ENCODE measurements at places on chromosomes 16 and 17.

DNA sequence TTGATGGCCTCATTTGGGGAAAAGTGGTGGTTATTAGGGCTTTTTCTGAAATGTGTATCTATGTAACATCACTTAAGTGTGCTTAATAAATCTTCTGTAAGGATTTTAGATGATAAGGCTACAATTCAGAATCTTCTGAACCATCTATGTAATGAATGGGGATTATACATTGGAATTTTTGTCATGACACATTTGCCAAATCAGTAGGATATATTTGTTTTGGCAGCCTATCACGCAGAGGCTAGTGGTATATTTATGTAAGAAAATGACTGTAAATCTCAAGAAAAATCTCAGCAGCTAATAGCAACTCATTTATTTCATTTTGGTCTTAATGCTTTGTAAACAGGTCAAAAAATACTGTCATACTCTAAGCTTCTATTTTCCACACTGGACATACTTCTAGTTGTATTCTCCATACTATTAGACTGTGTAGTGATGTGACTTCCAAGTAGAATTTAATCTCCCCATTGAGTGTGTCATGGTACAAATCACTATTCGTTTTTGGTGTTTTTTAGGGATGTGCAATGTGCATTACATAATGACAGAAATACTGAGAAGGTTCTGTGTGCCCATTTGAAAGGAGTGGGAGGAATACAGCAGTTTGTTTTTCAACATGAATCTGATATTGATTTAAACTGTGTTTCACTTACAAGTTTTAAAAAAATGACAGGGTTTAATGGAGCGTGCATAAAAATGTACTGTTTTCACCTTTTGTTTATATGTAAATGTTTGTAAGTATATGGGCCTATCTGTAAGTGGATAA is 29.2 kb downstream of the CLUH start:
- DNase-seq, result no peak

DNA sequence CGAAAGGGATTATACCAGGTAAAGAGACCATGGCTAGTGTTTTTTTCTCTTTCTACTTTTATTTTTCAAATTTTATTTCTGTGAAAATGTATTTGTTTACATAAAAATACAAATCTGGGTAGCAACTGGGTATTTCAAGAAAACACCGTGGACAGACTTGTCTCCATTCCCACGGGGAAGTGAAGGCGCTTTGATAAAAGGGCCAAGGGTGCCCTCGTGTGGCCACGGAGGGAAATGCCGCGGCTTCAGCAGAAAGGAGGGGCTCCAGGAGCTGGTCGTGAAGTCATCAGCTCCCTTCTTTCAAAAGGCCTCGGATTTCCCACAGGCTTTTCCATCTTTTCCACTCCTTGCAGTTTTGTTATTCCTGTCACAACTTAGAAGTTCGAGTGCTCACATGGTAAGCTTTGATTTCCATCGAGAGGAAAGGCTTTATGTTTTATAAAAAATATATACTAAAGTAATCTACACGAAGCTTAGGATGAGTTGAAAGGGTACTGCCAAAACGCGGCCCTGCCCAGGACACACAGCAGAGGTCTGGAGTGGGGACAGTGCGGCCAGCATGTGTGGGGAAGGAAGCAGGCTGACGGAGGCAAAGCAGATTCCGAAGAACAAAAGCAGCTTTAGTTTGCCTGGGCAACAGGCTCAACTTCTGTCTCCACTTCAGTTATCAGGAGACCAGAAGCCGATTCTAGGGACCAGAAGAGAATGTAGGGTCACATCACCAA is 15.3 kb upstream of the MNT start:
- peak; percentile 94 for DNase-seq

- no peak for DNase-seq
These were observed 48.8 kb downstream of the DNAH3 start for GRCh38 chr16:21101631-21102420.

- DNase-seq, result no peak
These were observed 18.2 kb downstream of the RBFOX1 start for GRCh38 chr16:7350806-7351205.

DNA sequence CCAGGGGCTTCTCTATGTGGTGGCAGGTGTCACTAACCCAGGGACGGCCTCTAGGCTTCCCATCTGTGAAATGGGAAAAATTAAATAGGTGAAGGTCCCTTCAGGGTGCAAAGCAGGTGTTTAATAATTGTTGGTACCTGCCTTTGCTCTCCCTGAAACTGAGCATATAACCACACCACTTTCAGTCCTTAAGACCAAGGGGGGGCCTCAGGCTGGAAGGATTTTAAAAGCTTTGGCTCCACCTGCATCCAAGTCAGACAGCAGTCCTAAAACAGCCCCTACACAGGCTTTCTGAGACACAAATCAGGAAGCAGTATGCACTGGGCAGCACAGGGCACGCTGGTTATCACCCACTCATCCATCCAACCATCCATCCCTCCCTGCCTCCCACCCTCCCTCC is 55.0 kb downstream of the TK2 start:
- no peak for DNase-seq

DNA sequence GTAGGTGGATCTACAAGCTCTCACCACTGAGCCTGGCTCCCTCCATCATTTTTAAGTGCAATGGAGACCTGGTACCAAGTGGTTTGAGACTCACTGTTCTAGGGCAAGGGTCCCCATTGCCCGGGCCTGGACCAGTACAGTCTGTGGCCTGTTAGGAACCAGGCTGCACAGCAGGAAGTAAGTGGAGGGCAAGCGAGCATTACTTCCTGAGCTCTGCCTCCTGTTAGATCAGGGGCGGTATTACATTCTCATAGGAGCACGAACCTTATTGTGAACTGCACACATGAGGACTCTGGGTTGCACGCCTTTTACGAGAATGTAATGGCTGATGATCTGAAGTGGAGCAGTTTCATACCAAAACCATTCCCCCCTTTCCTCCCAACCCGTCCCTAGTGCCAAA is 6.8 kb upstream of the ZNF594 start:
- DNase-seq, result no peak

GRCh38 chr16:49610983-49611382 is 237.4 kb downstream of the C16orf78 start:
- DNase-seq, result no peak

GRCh38 chr16:79599256-79599836 is 1.2 kb downstream of the MAF start:
- no peak for DNase-seq

- DNase-seq, result no peak
These were observed 33.4 kb downstream of the TMEM92 start for GRCh38 chr17:50307654-50308053.

DNA sequence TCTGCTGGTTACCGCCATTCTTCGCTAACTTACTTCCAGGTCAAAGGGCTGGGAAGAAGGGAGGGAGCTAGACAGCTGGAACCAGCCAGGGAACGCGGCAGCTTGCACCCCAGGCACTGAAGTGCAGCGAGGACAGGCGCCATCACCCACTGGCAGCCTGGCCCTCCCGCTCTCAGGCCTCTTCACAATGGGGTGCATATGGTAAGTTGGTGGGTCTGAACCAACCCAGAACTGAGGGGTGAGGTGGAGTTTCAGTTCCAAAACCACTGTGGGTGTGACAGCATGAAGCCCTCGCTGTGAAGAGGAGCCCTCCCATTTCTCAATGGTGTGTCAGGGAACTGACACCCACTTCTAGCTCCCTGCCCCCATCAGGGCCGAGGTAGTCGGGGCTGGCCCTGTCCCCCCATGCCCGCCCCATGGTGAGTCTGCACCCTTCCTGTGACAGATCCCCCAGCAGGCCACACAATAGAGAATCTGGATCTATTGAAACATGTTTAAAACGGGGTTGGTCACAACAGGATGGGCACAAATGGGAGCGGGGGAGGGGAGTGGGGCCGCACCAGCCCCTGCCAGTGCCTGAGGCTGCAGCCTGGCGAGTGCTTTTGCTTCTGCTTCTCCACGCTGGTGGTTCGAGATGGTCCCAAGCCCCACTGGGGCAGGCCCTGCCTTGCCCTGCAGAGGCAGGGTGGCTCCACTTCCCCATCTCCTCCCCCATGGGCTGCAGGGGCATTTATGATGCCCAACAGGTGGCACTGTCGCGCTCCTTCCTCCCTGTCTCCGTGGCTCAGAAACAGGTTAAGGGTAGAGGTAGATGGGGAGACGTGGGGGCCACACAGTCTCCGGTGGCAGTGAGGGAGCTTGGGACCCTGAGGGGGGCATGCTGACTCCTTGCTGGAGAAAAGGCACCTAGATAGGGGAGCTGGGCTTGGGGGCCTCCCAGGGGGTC is 2.3 kb downstream of the LIMD2 start:
- no peak for DNase-seq

DNA sequence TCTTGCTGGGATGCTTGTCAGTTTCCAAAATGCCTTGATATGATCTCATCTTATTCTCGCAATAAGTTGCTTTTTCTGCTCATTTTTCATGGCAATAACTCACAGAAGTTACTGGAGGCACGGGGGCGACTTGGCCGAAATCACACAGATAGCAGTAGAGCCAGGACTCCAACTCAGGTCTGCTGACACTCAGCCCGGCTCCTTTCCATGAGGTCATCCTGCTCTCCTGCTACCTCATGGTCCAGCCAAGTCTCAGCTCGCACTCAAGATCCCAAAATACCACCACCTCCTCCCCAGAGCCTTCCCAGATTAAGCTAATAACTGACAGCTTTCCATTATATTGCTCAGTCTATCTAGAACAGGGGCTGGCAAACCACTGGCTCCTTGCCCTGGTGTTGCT is 269.5 kb downstream of the MAP2K4 start:
- DNase-seq, result no peak

GRCh38 chr17:38877130-38877851 is 7.4 kb downstream of the LASP1 start:
- no peak for DNase-seq

DNA sequence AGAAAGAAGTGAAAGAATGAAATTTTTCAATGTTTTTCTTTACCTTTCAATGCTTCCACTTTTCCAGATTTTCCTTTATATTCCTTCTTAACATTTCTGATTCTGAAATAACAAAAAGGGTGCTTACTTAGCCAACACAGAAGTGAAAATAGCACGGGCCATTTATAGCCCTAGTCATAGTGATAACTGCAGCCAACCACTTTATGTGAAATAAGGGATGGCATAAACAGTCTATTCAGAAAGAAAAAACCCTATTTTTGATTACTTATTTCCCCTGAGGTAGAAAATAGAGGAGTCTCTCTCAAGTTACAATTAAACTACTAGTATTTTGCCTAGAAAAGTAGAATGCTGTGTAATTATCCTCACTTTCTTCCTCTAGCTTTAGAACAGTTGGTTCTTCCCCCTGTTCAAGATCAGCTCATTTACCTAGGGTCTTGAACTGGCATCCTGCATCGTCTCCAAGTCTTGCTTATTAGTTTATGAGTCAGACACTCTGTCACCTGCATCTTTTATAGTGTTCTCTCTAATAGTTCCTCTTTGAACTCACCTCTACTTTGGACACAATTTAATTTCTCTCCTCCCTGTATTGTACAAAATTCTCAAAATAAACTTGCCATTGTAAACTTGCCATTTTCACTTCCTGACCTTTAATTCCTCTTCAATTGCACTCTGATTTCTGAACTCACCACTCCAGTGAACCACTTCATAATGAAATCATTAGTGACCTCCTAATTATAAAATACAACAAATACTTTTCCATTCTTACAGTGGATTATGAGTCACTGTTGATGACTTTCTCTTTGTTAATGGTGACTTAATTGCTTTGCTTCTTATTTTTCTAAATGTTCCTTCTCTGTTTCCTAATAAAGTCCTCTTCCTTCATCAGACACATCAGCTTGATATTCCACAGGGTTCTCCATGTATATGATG is 23.6 kb downstream of the ABCA6 start:
- DNase-seq, result no peak

DNA sequence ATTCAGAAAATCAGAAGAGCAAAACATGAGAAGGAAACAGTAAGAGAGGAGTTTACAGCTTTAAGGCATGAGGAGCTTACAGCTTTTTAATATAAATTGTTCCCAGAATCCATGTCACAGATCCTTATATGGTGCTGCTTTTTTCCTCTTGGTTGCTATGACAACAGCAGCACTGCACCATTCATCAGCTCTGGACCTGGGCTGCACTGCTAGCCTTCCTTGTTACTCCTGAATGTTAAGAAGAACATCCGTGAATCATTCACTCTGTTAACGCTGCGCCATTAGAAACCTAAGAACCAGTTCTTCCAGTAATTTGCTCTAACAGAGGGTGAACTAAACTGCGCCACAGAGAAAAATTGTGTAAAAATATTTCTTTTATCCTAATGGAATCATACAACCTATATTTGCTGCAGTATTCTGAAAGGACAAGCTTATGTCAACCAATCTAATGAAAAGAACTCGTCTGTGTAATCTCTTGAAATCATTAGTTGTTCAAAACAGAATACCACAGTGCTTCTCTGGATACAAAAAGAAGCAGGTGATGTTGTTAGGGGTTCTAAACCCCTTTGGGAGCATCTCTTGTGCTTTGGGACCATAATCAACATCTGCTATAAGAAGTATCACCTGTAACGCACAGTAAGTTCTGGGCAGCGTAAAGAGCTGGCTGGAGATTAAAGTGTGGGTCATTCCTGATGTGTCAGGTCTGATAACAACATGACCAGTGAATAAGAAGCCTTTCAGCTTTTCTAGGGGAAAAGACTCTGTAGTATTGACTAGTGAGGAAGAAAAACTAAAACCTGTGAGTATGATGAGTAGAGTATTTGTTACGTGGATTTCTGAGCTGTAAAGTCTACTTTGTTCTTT is 151.2 kb downstream of the TANC2 start:
- peak; percentile 44 for DNase-seq

GRCh38 chr16:22235839-22236745 is 30.0 kb downstream of the EEF2K start:
- DNase-seq, result no peak

DNA sequence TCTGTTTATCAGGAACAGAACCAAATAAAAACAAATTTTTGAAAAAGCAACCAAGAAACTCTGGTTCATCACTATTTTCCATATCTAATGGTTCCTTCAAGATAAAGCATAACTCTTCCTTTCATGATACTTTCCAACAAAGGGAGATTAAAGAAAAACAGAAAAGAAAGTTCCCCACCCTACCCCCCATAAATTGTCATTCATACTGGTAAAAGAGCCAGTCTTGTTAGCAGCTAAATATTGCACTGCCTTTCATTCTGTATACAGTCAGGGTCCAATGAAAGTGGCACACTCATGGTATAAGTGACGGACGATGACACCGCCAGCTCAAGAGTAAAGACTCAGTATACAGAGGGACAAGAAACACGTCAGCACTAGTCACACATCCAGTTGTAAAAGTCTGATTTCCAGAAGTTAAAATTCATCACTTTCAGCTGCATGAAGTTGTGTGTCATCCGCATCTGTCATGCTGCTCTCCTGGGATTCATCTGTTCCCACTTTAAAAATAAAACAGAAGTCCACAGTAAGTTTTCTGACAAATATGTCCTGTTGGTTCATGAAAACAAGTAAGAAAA is 68.5 kb downstream of the CDC27 start:
- DNase-seq, result no peak

- DNase-seq, result no peak
These were observed 546 bp downstream of the SNN start for GRCh38 chr16:11668623-11669379.

DNA sequence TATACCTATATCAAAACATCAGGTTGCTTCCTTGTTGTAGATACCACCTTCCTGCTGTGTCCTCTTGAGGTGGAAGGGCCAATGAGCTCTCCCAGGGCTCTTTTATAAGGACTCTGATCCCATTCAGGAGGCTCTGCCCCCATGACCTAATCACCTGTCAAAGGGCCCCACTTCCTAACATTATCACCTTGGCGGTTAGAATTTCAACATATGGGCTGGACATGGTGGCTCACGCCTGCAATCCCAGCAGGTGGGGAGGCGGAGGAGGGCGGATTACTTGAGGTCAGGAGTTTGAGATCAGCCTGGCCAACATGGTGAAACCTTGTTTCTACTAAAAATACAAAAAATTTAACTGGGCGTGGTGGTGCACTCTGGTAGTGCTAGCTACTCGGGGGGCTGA is 86.4 kb downstream of the HAPSTR1 start:
- DNase-seq, result no peak

- peak; percentile 93 for DNase-seq
These were observed 25.3 kb downstream of the SRL start for GRCh38 chr16:4216596-4216995.
